ENCODE measurements at places on chromosomes 1 and 21.

DNA sequence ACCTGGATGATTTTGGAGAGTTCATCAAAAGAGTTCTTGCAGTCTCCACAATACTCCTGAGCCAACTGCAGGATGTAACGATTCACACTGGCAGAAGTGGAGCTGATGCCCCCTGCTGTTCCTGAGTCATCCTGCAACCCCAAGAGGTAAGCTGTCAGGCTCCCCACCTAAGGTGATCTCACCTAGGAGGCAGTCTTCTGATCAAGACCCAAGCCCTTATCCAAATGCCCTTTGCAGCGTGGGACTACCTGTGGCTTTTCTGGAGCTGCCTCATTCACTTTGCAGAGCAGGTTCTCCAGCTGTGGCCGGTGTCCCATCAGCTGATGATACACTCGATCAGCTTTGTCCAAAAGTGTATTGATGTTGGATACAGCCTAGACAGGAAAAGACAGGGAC is 96.4 kb downstream of the UBR4 start:
- DNase-seq: peak; percentile 54

DNA sequence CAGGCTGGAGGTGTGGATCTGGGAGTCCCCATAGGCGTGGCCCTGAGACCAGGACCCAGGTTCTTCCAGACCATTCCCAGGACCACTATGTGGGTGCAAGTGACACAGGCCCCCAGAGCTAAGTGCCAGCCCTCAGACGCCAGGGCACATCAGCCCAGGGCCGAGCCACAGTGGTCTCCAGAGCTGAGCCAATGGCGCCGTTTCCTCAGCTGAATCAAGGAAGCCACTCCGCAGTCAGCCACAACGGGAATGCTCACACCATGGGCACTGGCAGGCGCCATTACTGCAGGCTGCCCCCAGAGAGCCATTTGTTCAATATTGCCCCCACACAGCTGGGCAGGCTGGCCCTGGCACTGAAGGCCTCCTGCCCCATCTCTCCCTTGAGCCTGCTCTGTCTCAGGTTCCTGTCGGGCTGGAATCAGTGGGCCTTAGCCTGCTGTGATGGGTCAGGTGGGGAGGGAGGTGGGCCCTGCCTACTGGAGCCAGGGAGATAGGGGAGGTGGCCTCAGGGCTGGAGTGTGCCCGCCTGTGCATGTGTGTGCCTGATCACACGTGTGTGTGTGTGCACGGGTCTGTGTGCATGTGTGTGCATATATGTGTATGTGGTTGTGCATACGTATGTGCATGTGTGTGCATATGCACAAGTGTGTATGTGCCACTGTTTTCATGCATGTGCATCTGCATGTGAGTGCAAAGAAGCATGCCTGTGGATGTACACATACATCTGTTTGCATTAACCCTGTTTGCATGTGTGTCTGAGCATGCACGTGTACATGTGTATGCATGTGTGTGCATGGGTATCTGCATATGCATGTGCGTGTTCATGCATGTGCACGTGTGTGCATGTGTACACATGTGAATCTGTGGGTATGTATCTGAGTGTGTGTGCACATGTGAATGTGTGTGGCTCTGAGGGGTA is 6.1 kb downstream of the GJC2 start:
- DNase-seq: no peak

DNA sequence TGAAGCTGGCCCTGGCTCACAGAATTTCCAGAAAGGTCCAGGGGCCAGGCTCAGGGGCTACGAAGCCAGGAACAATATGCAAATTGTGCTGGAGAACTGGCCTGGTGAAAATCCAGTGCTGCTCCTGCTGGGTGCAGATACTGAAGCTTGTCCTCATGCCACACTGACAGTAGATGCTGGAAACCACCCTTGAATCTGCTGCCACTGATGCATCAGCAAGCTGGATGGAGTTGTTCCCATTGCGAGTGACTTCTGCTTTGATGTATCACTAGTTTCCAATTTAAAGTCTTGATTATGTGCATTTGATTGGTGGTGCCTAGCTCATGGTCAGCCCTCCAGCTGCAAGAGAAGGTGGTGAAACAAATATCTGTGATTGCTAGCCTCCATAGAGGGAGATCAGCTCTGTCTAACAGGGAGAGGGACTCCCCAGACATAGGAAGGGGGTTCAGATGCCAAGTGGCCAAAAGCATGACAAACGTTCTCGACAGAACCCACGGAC is 11.0 kb upstream of the KIAA0040 start:
- no peak for DNase-seq

DNA sequence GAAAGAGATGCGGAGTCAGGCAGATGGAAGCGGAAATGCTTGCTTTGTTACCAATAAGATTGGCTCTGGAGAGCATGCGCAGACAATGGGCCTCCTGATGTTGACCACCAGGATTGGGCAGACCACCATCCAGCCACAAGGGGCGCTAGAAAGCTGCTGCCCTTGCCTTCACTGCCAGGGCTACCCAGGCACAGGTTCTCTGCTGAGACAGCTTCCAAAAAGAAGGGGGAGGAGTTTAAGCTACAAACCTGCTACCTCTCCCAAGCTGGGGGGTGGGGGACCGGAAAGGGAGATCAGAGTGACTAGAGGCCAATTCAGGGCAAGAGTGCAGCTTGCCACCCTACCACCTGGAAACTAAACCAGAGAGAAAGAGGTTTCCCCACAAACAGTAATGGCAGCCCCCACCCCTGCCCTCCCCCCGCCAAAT is 369.7 kb downstream of the RRAGC start:
- DNase-seq: peak; percentile 64

- peak; percentile 56 for DNase-seq
These were observed 334.2 kb downstream of the NTNG1 start for GRCh38 chr1:107474877-107475612.

DNA sequence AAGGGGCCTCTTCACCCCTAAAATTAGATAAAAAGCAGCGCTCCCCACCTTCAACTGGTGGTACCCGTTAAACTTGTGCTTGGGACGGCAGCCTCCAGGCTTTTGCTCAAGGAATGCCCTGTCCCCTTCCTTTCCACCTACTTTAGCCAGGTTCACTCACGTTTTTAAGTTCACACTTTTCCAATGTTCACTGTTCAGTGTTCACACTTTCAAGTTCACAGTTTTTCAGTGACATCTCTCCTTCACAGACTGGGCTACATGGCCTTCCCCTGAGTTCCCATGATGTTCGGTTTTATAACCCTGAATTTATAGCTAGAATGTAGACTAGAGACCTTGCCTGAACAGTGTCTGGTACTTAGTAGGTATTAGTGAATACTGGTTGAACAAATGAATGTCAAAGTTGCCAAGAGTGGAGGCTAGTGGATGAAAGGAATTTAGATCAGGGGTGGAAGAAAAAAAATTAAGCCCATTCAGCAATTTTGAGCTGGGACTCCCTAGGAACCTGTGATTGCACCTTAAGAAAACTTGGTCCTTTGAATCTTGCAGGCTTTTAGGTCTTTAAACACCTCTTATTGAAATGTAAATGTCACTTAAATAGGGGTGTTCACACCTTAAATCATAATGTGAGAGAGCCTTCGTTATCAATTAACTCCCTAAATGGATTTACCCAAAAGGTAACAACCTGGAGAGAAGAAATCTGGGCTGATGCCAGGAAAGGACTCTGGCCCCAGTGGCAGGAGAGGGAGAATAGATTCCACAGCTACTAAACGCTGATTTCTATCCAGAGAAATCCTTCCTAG is 12.3 kb downstream of the BTG2 start:
- no peak for DNase-seq

GRCh38 chr1:48967318-48967717 is 190.6 kb upstream of the BEND5 start:
- no peak for DNase-seq

DNA sequence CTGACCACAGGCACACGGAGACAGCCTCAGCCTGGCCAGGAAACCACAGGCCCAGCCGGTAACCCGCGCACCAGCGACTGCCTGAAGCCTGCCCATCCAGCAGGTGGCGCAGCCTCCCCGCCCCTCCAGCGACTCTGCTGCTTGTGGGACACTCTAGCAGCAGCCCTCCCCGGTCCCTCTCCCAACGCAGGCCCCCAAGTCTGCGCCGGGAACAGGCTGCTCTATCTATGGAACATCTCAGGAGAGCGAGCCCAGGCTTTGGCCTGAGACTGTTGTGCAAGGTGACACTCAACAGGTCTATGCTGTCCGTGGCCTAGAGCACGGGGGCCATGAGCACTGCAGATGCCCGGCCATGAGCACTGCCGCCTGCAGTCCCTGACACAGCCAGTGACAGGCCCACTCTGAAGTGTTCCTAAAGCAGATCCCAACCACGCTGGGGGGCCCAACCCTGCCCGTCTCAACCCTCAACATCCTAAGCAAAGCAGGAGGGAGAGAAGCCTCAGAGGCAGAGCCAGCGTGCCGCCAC is 28.4 kb downstream of the WDR4 start:
- peak; percentile 60 for DNase-seq

- no peak for DNase-seq
These were observed 1103.0 kb downstream of the PLA2G4A start for GRCh38 chr1:187931776-187932175.

DNA sequence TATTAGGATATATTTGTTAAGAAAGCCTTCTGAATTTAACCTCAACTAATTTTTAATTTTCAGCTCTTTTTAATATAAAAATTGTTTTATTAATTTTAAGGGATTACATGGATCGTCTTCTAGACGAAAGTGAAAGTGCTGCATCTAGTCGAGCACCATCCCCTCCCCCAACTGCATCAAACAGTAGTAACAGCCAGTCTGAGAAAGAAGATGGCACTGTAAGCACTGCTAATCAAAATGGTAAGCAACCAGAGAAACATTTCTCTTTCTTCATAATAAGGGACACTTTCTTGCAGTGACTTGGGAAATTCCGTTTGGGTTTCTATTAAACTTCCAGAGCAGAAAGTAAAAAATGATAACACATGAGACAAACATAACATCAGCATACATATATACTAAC is 56.9 kb downstream of the MIER1 start:
- DNase-seq: peak; percentile 55

DNA sequence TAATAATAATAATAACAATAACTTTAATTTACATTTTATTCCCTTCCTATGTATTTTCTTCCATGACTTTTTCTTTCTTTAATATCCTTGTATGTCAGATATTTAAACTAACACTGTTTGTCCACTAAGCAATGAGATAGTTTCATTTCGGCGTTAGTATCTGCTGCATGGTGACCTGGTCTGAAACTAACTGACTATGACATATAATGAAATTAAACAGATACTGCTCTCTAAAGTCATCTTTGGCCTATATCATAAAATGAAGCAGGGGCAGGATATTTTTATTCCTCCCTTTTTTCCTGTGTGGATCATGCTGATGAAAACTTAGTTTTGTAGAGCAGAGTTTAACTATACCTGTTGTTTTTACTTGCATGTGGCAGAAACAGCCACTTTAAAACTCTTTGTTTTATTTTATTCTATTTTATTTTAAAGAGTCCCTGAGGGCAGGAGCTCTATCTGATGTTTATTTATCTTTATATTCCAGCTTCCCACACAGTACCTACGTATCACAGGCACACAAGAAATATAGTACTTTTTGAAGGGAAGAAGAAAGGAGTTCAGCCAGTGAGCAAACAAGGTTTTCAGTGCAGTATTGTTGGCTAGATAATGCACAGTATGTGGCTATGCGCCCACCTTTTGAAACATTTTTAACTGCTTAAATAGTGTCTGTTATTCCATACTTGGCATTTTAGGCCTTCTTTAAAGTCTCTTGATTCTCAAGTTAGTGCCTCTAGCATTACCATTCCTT is 165.6 kb downstream of the PHTF1 start:
- no peak for DNase-seq

DNA sequence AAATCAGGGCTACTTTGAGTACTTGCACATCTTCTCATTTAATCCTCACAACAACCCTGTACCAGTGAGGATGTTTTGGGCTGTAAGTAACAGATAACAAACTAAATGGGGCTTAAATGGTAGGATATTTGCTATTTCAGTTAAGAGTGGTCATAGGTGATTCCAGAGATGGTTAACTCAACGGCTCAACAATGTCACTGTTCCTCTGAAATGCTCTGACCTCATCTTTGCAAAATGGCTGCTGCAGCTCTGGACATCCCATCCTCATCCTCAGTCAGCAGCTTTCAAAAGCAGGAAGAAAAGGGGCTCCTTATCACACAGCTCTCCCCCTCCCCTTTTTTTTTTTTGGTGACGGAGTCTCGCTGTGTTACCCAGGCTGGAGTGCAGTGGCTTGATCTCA is 1.5 kb downstream of the LDLRAD2 start:
- no peak for DNase-seq

DNA sequence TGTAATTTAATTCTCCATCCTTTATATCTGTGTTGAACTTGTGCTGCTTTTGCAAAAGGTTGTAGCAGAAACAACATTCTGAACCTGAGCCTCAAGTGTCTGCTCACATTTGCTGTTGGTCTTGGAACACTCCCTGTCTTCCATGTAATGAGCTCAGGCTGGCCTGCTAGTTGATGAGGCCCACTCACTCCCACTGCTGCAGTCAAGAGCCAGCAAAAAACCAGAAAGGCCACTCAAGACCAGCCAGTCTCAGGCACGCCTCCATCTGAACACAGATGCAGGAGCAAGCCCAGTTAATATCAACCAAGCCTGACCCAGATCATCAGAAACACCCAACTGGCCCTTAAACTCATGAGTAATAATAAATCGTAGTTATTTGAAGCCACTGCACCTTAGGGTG is 342.2 kb upstream of the NFIA start:
- no peak for DNase-seq

DNA sequence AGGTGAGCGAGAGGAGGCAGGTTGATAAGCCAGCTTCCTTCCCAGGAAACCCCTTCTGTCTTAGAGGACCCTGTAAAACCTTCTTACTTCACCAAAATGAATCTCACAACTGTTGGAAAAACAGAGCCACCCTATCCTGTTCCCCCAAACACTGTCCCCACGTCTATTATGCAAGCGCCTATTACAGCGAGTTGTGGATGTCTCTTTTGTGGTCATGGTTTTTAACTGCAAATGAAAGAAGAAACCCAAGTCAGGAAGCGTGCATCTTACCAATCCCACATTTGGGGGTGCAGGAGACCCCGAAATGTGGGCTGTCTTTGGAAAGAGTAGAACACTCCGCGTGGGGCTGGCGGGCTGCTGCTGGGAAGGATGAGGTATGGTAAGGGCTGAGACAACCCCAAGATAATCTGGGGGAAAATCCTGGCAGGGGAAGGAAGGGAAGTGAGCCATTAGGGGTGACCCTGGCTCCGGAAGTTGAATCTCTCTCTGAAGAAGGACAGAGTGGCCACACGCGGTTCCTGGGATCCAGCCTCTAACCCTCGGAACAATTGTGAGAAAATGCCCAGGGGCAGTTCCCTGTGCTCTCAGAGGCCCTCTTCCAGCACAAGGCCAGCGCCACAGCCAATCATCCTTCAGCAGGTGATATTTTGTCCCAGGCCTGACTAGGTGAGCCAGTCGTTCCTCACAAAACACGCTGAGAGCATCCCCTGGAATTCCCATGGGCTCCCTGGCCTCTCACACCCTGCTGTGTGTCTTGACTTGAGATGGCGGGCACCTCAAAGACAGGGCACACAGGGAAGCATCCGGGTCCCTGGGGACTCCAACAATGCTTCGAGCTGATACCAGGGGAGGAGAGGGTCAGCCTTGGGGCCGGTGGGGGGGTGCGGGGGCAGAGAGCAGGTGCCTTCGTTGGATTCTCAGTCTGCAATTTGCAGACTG is 168.5 kb upstream of the IRF2BP2 start:
- DNase-seq: no peak

- no peak for DNase-seq
These were observed 63.5 kb downstream of the AKT3 start for GRCh38 chr1:243786531-243786930.

GRCh38 chr1:74731399-74732052 is 1.3 kb downstream of the CRYZ start:
- DNase-seq: no peak

Measured in activated CD4-positive, alpha-beta T cell treated with anti-CD3 and anti-CD28 coated beads, Interleukin-2, Interleukin-6, amounts not matched to agents 100 ng/mL and 50 ng/mL, durations not matched to agents 16 hours and 8 hours (primary cell).